ENCODE measurements at places on chromosomes 2 and 18.

DNA sequence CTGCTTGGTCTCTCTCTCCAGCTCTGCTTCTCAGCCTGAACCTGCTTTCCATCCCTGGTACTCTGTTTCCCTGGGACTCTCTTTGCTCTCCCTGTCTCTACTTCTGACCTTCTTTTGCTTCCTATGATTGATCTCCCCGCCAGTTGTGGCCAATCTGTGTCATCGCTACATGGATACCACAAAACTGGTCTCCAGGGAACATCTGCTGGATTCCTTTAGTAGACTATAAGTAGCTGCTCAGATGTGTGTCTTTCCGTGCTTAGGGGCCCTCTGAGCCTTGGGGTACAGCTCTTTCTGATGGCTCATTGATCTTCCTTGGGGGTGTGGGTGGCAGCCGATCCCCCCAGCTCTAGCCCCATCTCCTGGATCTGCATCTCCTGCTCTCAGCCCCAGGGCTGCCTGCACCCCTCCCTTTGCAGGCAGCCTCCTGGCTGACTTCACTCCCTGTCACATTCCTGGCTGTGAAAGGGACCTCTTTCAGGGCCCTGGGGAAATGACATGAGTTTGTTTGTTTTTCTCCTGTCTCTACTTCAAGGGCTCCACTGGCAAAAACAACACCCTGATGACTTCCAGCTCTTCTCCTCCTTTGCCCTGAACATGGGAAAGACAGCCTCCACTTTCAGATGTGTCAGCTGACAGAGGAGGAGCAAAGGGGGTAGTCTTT is 333.7 kb downstream of the CYP26B1 start:
- no peak for DNase-seq

GRCh38 chr2:15561574-15562344 is 625 bp upstream of the NBAS start:
- DNase-seq: peak; percentile 21

DNA sequence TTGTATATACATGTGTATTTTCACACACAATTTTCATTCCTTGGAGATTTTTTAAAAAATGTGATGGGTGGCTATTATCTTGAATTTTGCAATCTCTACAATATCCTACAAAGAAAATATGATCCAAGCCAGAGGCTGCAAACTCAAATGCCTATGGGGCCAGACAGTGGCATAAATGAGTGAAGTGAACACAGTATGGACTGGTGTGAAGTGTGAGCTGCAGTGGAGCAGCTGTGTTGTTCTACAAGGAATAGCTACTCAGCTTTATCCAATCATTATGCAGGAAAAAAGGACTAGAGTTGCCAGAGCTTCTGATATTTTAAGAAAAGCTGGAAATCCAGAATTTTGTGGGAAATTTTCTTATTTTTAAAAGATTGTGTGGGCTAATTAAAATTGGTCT is 62.1 kb downstream of the ARHGEF33 start:
- no peak for DNase-seq

GRCh38 chr2:44802777-44803424 is 138.6 kb upstream of the SIX3 start:
- DNase-seq: no peak

- DNase-seq: no peak
Measured at GRCh38 chr18:37355772-37356171, 209.8 kb downstream of the CELF4 start.

- DNase-seq: no peak
Measured at GRCh38 chr18:50373561-50374219, 1.2 kb upstream of the SKA1 start.

DNA sequence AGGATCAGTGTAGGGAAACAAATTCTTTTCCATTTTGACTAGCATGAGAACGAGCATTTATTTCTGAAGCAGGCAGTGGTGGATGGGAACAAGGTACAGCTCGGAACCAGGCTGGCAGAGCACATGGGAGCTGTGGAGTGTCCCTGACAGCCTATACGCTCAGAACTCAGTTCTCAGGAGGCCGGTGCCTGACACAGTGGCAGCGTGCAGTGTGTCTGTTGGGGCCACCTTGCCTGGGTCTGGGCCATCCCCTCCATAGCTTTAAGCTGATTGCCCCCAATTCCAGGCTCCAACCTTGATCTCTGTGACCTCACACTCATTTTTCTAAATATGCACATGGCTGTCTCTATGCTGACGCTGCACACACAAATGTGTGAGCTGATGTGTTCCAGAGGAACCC is 54.5 kb upstream of the ATG16L1 start:
- DNase-seq: no peak

- DNase-seq: no peak
Measured at GRCh38 chr2:42504364-42505230, 10.8 kb upstream of the KCNG3 start.

- DNase-seq: no peak
Measured at GRCh38 chr2:181771356-181771755, 91.0 kb upstream of the NEUROD1 start.

DNA sequence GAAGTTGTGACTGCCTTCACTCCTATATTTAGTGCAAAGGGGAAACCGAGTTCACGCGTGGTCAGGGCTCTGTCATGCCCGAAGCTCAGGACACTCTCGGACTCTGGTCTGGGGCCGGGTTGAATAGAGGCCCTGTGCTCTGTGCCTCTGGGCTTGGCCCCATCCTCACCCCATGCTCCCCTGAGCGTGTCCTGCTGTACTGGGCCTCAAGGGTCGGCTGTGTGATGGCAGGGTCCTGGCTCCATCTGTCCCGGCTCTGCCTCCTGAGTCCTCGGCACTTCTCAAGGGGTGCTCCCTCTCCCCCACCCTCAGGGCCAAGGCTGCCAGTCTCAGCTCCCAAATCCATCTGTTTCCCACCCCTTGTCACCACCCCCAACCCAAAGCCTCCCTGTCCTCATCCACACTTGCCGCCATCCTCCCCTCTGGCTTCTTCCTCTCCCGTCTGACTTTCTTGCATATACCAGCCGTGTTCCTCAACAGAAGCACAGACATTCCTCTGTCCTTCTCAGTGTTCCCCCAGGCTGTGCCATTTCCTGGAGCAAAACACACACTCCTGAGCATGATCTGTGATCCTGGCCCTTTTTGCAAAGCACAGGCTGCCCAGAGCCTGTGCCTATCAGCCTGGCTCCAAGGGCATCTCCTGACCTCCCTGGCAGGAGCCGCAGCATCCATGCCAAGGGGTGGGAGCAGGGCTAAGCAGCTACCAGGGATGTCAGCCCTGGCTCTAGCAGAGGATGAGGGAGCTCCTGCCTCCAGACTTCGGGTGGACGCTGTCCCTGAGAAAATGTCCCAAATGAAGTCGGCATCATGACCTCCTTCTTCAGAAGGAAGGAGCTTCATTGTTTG is 64.2 kb upstream of the OTOS start:
- DNase-seq: no peak

DNA sequence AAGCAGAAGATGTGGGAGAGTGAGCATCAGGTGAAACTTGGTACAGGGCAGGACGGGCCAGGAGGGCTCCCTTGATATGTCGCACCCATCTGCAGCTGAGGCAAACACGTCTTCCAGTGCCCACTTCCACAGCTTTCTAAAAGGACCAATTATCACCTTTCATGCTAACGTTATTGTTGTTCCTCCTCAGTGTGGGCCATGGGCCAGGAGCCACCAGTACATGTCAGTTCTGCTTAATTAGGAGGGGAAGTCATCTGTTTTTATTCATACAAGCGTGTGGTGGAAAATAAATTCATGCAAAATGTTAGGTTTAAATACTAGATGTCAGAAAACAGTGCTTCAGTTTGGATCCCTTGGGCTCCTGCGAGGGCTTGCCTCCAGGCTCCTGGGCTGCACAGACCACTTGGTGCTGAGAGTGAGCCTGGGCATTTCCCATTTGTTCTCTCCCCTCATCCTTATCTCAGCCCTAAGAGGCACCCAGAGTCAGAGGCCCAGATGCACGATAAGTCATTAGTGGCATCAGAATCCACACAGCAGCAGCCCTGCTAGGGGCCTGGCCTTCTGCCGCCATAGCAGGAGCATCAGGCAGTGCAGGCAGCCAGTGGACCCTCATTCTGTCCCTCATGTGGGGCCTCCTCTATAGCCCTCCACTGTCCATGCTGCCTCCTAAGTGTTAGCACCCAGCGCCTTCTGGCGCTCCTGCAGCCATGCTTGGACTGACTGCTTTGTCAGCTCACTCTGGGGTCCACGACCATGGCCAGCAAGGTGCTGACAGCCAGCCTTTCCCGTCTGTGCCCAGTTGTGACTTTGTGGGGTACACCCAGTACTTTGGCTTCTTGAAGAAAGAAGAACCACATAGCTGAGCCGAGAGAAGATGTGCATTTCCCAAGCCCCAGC is 539.8 kb upstream of the RAB6C start:
- no peak for DNase-seq

- DNase-seq: no peak
Measured at GRCh38 chr2:154402213-154402612, 296.3 kb upstream of the KCNJ3 start.

- DNase-seq: no peak
Measured at GRCh38 chr2:46814160-46814961, 101.2 kb downstream of the MCFD2 start.

GRCh38 chr18:70028734-70029133 is 81.1 kb upstream of the CD226 start:
- DNase-seq: no peak

GRCh38 chr2:123363826-123364225 is 661.3 kb upstream of the CNTNAP5 start:
- no peak for DNase-seq
